ENCODE measurements at places on chromosomes 6 and 20.

DNA sequence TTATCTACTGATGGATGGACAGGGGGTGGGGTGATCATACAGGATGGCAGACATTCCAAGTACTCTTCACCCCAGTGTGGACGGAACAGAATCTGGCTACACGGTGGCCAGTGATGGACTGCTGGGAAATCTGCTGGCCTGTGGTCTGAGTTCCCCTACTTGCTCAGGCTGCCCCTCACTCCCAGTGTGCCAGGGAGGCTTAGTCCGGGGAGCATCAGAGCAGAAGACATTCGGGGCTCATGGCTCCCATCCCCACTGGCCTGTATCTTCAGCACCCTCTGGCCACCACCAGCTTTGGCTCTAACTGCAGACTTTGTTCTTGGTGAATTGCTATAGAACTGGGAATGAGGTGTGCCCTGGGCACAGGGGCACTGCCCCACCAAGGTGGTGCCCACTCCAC, 15.3 kb downstream of the TLDC2 start:
- no peak for DNase-seq

- no peak for DNase-seq
Observed at GRCh38 chr6:157751547-157752200, 71.4 kb upstream of the SNX9 start.

GRCh38 chr6:42366999-42367352, 84.8 kb downstream of the TRERF1 start:
- DNase-seq = no peak

- no peak for DNase-seq
Observed at GRCh38 chr20:62994869-62995281, 11.9 kb downstream of the BHLHE23 start.

DNA sequence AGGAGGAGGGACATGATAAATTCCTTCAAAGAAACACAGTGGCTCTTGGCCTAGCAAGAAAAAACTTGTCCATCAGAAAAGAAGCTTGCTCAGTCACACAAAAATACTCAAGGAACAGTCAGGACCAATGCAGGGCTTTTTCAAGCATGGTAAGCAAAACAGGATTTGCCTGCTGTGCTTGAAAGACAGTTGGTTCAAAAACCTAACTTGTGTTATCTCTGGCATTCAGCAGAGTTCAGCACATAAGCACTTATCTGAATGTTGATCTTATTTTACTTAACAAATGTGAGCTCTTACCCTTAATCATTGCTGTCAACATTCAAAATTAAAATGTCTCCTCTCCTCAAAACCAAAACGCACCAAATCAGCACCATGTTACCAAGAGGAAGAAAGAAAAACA, 38.3 kb downstream of the ATG5 start:
- no peak for DNase-seq

DNA sequence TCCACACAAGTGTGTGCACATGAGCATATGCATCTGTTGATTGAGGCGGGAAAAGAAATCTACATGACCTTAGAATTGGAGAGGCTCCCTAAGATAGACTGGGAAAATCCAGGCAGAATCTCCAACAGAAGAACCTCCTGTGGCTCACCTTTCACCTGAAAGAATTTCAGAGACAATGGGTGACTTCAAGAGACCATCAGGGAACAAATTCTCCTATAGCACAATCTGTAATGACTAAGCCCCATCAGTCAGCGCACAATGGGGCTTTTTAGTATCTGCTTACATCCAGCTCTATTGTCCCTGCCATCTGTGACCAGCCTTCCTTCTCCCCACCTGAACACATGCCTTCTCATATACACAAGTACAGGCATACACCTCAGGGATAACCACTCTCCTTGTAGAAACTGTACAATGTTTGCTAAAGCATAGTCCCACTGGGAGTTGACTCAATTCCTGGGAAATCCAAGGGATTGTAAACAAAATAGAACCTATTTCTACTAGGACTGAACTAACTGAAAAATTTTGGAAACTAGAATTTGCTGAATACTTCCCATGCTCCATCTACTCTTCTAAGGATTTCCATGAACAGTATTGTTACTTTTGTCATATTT, 150.8 kb upstream of the STXBP5 start:
- no peak for DNase-seq

DNA sequence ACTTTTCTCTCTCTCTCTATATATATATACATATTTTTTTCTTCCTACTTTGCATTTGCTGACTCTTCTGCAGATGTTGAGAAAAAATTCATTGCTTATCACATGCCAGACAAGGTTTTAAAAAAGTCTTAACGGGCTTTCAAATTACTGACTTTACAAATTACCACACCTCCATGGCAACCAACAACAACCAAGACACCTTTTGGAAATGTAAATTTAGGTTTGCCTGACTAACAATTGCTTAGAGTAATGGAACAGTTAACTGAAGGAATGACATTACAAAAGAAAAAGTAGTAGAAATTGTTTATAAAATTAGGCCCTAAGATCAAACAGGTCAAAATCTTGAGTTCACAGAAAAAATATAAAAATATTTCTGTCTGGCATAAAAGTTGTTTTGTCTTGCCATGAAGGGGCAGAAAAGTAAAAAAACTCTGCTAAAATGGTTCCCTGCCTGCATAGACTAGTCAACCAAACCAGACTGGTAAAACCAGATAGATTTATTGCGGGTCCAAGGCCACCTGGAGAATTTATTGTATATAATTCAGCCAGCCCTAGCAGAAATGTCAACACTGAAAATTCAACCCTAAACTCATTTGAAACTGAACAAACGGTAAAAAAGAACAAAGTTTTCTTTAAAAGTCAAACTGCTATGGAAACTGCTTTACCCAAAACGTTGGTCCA, 92.8 kb upstream of the FRMD1 start:
- no peak for DNase-seq

DNA sequence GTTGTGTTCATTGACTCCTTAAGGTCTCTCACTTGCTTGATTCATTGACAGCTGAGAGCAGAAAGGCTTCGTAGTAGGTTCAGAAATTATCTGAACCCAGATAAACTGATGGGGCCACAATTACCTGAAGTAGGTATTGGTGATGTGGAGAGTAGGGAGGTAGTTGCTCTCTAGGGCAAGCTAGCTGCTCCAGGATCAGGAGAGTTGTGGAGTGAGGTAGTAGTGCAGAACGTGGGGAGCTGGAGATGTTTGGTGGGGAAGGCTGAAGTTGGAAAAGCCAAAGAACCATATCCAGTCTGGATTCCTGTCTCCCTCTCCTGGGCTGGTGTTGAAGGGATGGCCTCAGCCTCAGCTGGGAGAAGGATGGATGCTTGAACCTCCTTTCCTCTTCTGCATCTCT, 15.9 kb downstream of the TJAP1 start:
- DNase-seq = no peak

GRCh38 chr6:151005896-151006632, 140.6 kb downstream of the MTHFD1L start:
- DNase-seq = no peak

DNA sequence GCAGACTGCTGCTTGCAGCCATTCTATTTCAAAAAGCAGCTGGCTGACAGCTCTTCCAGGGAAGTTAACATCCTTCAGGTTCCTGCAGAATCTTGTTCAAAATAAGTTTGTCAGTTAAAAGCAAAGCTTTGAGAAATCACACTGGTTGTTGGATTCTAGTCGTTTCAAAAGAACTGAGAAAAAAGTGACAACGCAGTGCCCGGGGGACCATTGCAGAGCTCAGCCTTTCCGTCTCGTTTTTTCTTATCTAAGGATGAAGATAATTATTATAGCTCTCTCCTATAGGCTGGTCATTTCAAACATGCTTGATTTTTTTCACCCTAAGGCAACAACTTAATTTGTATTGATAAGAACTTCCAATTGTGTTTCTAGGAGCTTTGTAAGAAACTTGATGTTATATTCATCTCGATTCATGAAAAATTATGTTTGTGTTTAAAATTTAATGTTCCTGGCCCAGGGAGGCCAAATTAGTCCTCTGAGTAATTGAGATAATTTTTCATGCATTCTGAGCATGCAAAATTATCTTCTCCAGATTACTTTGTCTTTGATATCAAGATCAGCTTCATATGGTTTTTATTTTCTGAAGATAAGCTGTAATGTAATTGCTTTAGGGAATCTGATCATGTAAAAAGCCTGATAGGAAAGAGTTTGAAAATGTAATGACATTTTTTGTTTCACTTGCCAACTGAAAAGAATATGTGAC, 58.4 kb downstream of the SNAP25 start:
- no peak for DNase-seq

GRCh38 chr6:116966675-116967576, 89.9 kb downstream of the RFX6 start:
- no peak for DNase-seq

GRCh38 chr6:99219788-99220187, 129.7 kb downstream of the FAXC start:
- no peak for DNase-seq

DNA sequence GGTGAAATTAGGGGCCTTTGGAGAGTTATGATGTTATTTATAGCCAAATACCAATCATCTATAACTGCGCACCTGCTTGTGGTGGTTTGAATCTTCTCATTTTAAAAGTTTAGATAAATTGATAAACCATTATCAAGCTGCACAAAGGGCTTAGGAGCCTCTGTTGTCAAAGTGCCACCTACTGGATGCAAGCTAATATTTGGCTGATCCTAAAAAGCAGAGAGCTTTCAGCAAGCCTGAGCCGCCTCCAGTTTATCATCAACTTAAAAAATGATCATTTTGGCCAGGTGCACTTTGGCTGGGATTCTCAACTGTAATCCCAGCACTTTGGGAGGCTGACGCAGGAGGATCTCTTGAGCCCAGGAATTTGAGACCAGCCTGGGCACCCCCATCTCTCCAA, 58.5 kb upstream of the ATXN1 start:
- no peak for DNase-seq

- DNase-seq = no peak
Observed at GRCh38 chr20:35301426-35301825, 9.2 kb upstream of the FAM83C start.

DNA sequence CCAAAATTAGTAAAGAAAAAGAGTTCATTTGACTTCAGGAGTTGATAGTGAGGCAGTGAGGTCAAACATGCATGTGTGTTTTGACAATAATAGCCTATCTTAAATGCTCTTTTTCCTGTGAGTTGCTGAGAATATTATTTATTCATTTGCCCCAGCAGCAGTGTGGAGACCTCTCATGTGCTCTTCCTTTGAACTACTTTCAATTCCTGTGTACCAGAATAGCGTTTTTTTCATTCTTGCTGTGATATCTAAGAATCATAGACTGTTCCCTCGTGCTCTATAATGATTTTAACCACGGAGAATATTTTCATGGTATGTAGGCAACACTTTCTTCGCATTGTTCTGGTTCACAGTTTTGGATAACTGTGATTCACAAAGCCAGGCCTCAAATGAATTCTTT, 5.2 kb downstream of the CDYL start:
- no peak for DNase-seq

GRCh38 chr20:49397525-49397924, 84.9 kb downstream of the KCNB1 start:
- DNase-seq = no peak

- no peak for DNase-seq
Observed at GRCh38 chr6:96876886-96877545, 20.7 kb downstream of the NDUFAF4 start.

GRCh38 chr20:19993958-19994669, 23.0 kb upstream of the NAA20 start:
- DNase-seq = no peak

GRCh38 chr6:33417128-33417902, 592 bp downstream of the CUTA start:
- DNase-seq = no peak

DNA sequence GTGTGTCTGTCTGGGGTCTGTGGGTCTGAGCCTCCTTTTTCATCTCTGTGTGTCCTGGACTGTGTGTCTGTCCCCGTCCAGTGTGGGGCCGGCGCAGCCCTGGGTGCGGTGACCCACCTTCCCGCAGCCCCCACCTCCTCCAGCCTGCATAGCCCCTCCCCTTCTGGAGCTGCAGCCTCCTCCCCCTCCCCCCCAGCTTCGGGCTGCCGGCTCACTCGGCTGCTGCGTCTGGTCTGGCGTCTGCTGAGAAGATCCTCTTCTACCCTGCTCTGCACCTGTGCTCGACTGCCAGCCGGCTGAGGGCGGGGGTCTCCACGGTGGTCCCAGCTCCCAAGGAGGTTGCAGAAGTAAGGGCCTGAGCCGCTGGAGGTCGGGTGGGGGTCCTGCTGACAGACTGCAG, 7.6 kb upstream of the LKAAEAR1 start:
- DNase-seq = no peak

- DNase-seq = no peak
Observed at GRCh38 chr6:22295145-22295544, 1.7 kb downstream of the PRL start.

- DNase-seq = no peak
Observed at GRCh38 chr6:18692929-18693685, 306.0 kb downstream of the RNF144B start.

- DNase-seq = no peak
Observed at GRCh38 chr6:22024973-22025467, 271.8 kb downstream of the PRL start.

GRCh38 chr20:32798046-32798981, 21.4 kb upstream of the MAPRE1 start:
- no peak for DNase-seq

- no peak for DNase-seq
Observed at GRCh38 chr20:49612127-49612738, 44.3 kb upstream of the PTGIS start.

DNA sequence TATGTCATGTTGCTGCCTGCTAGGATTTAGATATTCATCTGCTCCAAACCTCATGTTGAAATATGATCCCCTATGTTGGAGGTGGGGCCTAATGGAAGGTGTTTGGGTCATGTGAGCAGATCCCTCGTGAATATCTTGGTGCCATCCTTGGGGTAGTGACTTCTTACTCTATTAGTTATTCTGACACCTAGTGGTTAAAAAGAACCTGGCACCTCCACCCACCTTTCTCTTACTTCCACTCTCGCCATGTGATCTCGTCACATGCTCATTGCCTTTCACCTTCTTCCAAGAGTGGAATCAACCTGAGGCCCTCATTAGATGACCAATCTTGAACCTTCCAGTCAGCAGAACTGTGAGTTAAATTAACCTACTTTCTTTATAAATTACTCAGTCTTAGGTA, 549.4 kb upstream of the SYNCRIP start:
- DNase-seq = no peak

GRCh38 chr6:3230900-3231246, 3.4 kb upstream of the TUBB2B start:
- DNase-seq = no peak

DNA sequence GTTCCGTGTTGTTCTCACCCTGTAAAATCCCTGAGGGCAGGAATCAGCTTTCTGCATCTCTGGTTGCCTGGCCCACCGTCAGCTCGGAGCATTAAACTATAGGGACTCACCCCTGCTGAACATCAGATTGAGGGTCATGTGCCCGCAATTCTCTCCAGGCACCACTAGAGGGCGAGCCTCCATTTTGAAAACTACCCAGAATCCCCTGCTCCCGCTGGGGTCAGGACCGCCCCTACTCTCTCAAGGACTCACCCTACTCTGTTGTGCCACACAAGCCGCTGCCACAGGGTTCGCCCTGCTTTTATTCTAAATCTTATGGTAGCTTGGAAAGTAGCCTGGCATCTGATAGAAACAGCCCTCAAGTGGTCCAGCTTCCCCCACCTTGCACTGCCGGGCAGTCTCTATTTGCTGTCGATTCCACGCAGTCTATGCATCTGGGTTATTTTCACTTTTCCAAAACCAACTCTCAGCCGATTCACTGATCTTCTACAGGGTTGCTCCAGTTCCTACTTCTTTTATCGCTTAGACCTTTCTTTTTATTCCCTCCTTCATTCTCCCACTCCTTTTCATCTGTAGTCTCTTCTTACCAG, 244.1 kb upstream of the QKI start:
- no peak for DNase-seq

Measured in stimulated activated CD8-positive, alpha-beta memory T cell treated with anti-CD3 and anti-CD28 coated beads, Interleukin-7, amount 100 ng/mL, for 24 hours (primary cell).